ENCODE measurements at places on chromosomes 2 and 18. TPM values are rescaled to one million over a fixed set of nuclear protein-coding genes. Genes with fewer than 3 reads are reported as not detected.

MAPK4 gene
- 16.5 TPM for total RNA-seq

RAPGEF4 gene
- under 0.01 TPM for total RNA-seq

SDC1 gene
- 11.7 TPM for total RNA-seq

FTCDNL1 gene
- 4.5 TPM for total RNA-seq

SKOR2 gene
- not detected for total RNA-seq

HRH4 gene
- total RNA-seq: not detected

NDUFB3 gene
- 55.9 TPM for total RNA-seq

NT5DC4 gene
- total RNA-seq: not detected

LGALSL gene
- total RNA-seq: 3.0 TPM

PUS10 gene
- total RNA-seq: 4.5 TPM

RSAD2 gene
- total RNA-seq: 98.9 TPM

KIF1A gene
- total RNA-seq: 0.36 TPM

BCL11A gene
- total RNA-seq: 0.34 TPM

PRSS56 gene
- total RNA-seq: not detected

SLC66A3 gene
- 36.1 TPM for total RNA-seq

CFAP221 gene
- not detected for total RNA-seq

FBLN7 gene
- 0.69 TPM for total RNA-seq

MC5R gene
- total RNA-seq: not detected

Measured in melanocyte of skin (primary cell).